ENCODE measurements at places on chromosomes 1 and 21.

- no peak for DNase-seq
Observed at GRCh38 chr1:10819198-10819901, 22.9 kb upstream of the CASZ1 start.

GRCh38 chr21:29704719-29705118, 235.1 kb downstream of the GRIK1 start:
- no peak for DNase-seq

- peak; percentile 32 for DNase-seq
Observed at GRCh38 chr1:201119206-201120197, 7.3 kb upstream of the CACNA1S start.

GRCh38 chr1:209873067-209873799, 45.5 kb downstream of the UTP25 start:
- no peak for DNase-seq

- DNase-seq, result no peak
Observed at GRCh38 chr1:243837907-243838535, 12.0 kb downstream of the AKT3 start.

GRCh38 chr1:7915826-7916500, 24.7 kb downstream of the TNFRSF9 start:
- no peak for DNase-seq

DNA sequence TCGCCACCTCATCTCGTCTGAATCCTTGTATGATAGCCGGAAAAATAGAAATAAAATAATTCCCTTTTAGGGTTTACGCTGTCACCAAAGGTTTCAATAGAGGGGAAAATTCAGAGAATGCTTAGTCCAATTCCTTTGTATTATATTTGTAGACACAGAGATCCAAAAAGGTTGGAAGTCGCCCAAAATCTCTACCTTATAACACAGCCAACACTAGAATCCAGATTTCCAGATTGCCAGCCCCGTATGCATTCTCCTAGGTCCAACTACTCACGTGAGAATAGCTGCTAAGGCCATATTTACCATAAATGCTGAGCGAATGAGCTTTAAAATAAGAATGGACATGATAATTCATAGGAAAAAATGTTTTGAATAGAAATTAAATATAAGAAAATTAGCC, 124.5 kb downstream of the KCNK1 start:
- no peak for DNase-seq

GRCh38 chr1:6360117-6360496, 33.5 kb downstream of the ACOT7 start:
- no peak for DNase-seq

- DNase-seq, result no peak
Observed at GRCh38 chr1:150596095-150596892, 16.9 kb upstream of the MCL1 start.

DNA sequence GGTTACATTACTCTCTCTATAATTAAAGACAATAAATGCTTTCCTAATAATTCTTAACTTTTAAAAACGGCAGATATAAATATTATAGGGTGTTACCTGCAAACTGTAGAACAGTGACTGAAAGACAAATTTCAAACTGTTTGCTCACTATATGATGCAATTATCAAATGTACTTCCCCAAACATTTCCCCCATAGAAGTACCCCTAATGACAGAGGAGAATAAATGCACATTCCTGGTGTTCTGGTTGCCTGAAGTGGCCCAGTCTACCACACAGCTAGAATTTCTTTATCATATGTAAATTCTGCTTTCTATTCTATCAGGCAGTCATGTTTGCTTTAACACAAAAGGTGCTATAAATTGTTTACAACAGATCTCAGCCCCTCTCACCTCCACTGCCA, 70.4 kb downstream of the VAV3 start:
- DNase-seq, result no peak

DNA sequence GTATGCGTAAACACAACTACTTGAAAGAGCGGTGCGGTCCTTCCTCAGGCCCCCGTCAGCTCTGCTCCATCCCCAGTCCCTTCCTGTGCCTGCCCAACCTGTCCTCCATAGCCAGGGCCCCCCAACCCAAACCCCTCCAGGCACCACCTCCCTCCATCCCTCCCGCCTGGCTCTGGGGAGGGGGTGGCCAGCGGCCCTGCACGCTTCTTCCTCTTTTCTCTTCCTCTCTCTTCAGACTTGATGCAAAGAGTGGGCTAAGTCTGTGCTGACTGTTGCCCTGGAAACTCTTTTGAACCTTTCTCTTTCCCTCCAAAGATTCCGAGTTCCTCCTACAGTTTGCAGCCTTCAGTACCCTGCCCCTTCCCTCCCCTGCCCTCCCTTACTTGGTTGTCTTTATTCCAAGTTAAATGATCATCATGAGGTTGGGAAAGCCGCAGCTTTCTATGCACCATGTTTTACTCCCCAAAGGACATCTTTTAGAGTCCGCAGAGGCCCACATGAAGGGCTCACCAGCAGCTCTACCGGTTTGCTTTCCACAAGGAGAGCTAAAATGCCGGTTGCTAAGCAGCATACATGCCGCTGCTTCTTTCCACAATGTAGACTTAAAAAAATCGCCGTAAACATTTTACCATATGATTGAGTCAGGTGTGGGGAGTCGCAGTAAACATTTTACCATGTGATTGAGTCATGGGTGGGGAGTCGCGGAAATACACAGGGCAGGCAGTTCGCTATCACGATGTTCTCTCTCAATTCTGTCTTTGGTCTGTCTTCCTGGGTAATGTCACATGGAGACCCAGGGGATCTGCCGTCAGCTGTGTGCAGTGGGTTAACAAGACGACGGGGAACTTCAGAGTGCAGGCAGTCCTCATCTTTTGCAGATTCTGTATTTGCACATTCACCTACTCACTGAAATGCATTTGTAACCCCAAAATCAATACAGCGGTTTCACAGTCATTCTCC, 525.3 kb downstream of the KIF26B start:
- no peak for DNase-seq

DNA sequence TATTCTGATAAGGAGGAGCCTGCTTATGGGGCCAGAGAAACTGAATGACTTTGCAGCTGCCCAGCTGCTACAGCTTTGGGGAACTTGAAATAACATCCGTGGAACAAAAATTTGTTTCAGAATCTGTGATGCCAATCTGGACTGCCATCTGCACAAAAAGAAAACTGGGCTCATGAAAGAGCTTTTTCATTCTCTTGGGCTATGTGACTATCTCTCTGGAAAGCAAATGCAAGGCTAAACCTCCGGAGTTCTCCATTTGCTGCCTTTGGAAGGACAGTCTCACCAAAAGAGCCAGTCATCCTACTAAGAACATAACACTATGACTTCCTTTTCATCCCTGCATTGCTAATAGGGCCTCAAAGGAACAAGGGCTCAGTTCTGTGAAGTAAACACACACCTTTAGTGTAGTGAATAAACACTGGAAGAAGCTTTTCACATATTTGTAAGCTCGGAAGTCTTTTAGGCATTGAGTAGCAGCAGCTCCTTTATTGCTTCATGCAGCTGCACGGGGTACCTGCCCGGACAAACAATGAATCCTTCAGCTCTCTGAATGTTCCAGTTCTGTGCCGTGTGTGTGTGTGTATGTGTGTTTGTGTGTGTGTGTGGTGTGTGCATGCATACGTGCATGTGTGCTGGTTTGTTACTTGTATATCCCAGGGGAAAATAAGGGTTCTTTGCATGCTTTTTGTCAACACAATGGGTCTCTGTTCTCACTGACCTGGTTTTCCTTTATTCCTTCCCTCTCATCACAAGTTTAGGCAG, 255.5 kb upstream of the SGIP1 start:
- DNase-seq, result no peak

- no peak for DNase-seq
Observed at GRCh38 chr1:6960860-6961259, 175.6 kb downstream of the CAMTA1 start.

- no peak for DNase-seq
Observed at GRCh38 chr1:9904596-9904995, 5.5 kb downstream of the CTNNBIP1 start.

DNA sequence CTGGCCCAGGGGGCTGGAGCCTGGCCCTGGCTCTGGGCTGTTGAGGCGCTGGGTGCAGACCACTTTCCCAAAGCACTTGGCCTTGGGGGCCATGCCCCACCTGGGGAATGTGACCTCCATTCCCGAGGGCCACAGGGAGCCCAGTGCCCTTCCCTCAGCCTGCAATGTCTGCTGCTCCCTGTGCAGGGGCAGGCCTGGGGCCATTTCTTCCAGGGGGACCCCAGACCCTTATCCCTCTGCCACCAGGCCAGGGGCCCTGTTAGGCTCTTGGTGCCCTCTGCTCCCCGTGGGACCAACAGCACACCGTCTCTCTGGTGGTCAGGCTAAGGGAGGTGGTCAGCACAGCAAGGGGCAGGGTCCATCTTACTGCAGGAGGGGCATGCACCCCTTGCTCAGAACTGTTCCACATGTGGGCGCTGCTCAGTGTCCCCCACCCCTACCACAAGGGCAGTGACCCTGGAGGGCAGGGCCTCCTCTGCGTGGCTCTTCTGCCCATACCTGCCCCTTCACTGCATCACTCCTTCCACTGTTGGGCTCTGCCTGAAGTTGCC, 1.1 kb upstream of the TMEM52 start:
- DNase-seq, result no peak

- no peak for DNase-seq
Observed at GRCh38 chr21:37224861-37225839, 42.0 kb downstream of the VPS26C start.

GRCh38 chr21:17610911-17611310, 1.8 kb downstream of the BTG3 start:
- no peak for DNase-seq

DNA sequence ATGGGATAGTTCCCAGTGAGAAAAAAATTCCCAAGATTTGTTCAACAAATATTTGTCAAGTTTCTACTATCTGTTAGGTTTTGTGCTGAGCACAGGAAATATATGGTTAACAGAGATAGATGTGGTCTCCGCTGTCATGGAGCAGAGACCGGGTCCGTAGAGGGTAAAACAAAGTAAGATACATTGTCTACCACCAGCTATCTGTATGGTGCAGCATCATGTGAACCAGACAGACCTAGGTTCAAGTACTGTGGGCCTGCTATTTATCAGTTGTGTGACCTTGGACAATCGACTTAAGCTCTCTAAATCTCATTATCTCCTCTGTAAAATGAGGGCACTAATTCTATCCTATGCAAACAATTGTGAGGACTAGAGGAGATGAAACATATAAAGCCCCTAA, 109.8 kb downstream of the DUSP10 start:
- DNase-seq, result no peak

- DNase-seq, result no peak
Observed at GRCh38 chr1:230622151-230622550, 20.1 kb upstream of the COG2 start.

- DNase-seq, result no peak
Observed at GRCh38 chr1:229114315-229114714, 156.6 kb upstream of the RAB4A start.

DNA sequence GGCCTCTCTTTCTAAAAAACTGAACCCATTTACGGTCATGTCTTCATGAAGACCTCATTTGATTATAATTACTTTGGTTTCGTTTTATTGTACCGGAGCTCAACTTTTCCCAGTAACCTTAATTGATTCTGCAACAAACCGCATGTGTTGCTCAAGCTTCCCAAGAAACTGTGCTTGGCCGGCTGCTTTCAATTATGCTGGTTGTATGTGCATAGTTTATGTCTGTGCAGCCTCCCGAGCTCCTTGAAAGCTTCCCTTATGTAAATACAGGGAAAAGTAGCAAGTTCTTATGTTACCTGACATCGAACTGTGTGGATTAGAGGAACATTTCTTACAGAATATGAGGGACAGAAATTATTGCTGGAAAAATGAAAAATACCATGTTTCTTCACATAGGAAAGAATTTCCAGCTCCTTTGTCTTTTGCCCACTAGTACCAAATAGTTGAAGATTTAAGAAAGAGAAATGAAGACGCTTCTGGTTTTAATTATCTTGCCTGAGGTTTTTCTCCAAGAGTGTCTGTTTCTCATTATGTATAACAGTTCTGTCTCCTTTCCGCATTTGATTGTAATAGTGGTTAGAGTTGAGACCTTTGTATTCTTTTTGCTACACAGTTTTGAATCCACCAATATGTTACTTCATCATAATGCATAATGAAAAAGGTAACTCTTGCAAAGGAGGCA, 2.1 kb downstream of the VCAM1 start:
- DNase-seq, result no peak

DNA sequence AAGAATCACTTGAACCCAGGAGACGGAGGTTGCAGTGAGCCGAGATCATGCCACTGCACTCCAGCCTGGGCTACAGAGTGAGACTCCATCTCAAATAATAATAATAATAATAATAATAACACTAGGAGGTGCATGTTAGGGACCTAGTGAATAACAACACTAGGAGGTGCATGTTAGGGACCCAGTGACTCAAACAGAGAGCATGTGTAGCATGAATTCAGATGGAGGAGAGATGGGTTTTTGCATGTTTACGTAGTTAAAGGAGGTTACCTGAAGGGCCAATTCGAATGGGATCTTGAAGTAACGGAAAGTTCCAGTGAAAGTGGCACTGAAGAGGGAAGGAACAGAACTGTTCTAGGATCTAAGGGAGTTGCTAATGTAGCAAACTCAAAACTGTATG, 7.1 kb upstream of the KCNK1 start:
- no peak for DNase-seq

- no peak for DNase-seq
Observed at GRCh38 chr1:117574161-117574835, 31.6 kb upstream of the TENT5C start.

Data from NCI-H1930 (cell line).